Left lung (tissue), 14 donors: ENCODE measurements at places on chromosomes 11 and 22. TPM values are rescaled to one million over a fixed set of nuclear protein-coding genes. Genes with fewer than 3 reads are reported as not detected.

The CLDN5 gene
- polyA plus RNA-seq = 79.1 TPM

DNA sequence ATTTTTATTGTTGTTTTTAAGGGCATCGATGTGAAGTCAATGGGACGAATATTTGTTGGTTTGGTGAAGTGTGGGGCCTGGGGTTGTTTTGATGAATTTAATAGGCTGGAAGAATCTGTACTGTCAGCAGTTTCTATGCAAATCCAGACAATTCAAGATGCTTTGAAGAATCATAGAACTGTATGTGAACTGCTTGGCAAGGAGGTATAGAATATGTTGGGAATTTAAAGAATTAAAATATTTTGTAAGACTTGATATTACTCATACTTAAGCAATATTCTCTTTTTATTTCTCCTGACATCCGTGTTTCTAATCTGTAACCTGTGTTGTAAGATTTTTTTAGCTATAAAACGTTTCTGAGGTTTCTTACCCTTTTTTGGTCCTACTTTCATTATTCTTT, 61.6 kb downstream of the DYNC2H1 start:
- no peak for DNase-seq

The ZP1 gene
- 0.11 TPM for polyA plus RNA-seq

The CHRDL2 gene
- polyA plus RNA-seq = 0.82 TPM

The ANGPTL5 gene
- polyA plus RNA-seq = 0.08 TPM

GRCh38 chr22:36211237-36211861, 9.7 kb upstream of the APOL4 start:
- DNase-seq = peak; percentile 49

The PLEKHA7 gene
- polyA plus RNA-seq = 24.4 TPM

The FOLR2 gene
- 17.0 TPM for polyA plus RNA-seq

The MUC5AC gene
- polyA plus RNA-seq = 0.06 TPM

DNA sequence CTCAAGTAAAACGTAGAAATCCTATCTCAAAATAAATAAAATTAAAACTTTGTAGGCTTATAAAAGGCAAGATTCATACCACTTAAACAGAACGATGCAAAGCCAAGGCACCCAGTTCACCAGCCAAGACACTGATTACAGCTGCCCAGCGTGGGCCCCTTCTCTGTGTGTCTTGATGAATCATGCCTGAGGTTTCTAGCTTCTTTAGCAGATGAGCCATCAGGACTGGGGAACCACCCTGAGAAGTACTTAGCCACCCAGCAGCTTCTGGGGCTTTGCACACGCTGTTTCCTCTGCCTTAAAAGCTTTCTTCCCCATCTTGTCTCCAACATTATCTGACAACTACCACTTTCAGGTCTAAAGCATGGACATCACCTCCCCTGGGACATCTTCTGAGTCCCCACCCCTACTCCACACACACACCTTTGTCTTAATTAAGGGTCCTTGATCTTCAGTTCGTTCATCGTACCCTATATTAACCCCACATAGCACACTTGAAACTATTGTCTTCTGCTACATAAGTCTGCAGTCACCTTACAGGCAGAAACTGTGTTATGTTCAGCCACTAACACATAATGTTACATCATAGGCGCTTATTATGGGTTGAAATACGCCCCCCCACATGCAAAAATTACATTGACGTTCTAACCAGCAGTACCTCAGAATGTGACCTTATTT, 8.7 kb upstream of the LAYN start:
- DNase-seq = no peak

- DNase-seq = no peak
Measured at GRCh38 chr11:13074714-13075464, 65.8 kb downstream of the RASSF10 start.

DNA sequence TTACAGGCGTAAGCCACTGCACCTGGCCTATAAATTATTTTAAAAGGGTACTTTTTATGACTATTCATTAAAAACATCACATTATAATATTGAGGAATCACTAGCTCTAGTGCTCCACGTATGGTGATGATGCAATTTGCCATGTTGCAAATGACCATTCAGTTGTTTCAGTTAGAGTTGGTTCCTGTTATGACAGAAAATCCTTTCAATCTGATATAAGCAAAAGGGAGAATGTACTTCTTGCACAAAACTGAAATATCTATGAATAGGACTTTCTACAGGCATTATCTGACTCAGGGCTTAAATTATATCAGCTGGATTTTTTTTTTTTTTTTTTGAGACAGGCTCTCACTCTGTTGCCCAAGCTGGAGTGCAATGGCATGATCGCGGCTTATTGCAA, 45.6 kb upstream of the RRM1 start:
- no peak for DNase-seq

DNA sequence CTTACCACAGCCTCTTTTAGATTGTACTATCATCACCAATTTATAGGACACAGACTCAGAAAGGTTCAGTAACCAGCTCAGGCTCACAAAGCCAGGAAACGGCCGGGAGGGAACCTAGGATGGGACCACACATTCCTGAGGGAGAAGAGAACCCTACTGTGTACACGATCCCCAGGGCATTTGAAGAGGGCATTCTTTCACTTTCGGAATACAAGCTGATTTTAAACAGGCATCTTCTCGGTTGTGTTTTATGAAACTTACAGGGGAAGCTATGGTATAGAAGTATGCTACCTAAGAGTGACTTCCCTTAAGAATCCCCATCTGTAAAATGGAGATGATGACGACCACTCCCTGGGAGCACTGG, 19.0 kb downstream of the SMCO4 start:
- no peak for DNase-seq

The GAL gene
- not detected for polyA plus RNA-seq

The TMEM223 gene
- polyA plus RNA-seq = 20.8 TPM

DNA sequence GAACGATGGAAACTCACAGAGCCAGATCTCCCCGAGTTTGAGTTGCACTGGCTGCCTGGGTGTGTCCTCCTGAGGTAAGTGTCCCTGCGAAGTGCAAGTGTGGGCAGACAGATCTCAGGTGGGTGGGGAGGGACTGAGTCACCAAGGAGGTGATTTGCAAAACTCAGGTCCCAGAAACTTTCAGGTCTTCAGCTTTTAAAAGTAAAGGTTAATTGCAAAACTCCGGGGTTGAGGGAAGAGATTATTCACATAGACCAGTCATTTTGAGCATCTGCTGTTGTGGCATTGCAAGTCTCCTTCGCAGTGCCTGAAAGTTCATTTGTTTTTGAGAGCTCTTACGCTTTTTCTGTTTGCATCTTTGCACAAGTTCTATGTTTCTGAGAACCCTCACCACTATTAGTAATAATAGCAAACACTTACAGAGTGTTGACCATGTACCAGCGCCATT, 7.1 kb downstream of the CD44 start:
- DNase-seq = no peak
